Inflammatory macrophage treated with lipopolysaccharide for 1 hour (primary cell): ENCODE measurements at places on chromosomes 11 and 22.

DNA sequence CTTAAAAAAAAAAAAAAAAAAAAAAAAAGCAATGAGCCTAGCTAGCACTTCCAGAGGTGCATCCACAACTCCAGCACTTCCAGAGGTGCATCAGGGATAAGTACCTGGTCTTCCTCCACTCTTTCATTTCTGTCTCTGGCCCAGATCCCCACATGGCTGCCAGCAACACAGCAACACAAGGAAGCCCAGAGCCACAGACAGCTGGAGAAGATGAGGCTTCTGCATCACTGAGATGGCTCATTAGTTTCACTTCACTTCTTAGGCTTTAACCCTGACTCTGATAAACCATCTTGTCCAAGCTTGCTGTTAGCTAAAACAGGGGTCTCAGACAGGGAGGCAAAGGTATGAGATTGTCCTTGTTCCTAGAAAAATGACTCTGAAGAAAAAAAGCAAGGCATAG is 35.6 kb downstream of the PC start:
- peak; percentile 32 for DNase-seq

DNA sequence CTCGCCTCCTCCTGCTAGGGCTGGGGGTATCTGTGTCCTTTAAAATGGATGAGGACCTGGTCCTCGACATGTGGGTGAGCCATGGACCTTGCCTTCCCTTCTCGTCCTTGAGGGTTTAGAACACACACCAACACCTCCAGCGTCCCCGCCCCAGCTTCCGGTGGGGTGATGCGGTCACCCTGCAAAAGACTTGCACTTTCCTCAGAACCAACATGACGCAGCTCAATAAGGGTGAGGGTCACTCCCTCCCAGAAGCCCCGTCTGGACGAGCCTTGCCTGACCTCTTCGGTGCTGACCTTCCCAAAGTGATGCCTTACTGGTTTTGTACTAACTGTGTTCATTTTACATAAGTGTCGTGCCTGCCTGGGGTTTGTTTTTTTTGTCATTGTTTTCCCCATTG is 41.0 kb downstream of the DBX1 start:
- no peak for DNase-seq

- peak; percentile 38 for DNase-seq
These were observed 29.2 kb downstream of the SC5D start for GRCh38 chr11:121321614-121322243.

DNA sequence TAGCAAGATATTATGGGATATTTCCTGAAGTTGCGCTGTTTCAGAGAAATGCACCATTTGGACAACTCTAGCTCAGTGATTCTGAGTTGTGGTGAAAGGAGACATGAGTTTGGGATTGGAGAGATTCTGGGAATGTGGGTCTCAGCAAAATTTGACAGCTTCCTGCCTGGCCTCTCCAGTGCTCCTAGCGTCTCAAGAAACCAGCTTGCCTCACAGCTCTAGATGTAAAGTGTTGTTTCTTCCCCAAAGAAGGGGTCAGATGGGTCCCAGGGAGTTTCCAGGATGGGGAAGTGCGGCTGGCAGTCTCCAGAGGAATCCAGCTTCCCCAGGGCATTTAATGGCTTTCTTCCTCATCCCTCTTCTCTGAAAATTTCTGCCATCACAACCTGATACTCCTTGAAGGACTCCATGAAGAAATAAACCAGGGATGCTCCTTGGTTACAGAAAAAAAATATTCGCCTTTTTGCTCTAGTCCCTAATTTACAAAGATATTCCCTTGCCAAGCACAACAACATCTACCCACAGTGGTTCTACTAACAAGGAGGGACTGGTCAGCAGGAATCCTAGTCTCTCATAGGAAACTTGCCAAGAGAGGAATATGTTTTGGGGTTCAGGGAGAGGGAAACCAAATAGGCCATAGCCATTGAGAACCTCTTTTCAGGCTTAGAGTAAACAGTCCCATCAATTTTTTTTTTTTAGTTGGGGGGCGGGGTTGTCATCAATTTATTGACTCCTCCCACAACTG is 185.4 kb upstream of the E2F8 start:
- DNase-seq = no peak

GRCh38 chr22:37923927-37924326 is 17.8 kb downstream of the MICALL1 start:
- no peak for DNase-seq

DNA sequence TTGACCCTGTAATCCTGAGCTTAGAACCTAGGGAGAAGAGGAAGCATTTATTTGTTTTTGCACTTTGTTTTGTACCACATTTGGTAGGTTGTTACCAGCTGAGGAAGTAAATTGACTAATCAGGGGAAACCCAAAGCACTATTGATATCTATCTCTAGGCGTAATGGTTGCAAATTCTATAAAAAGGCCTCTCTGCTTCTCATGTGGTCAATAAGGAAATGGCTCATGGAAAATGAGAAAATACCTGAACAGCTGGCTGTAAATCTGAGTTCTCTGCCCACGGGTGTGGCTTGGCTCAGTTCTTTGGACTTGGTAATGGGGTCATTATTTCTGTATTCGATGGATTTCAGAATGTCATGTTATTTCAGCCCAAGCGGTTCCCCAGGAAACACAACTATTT is 42.4 kb downstream of the BARX2 start:
- DNase-seq = no peak

- DNase-seq = no peak
These were observed 769.6 kb downstream of the LRRC4C start for GRCh38 chr11:40689823-40690222.

GRCh38 chr11:75160220-75160757 is 9.4 kb downstream of the SLCO2B1 start:
- no peak for DNase-seq

DNA sequence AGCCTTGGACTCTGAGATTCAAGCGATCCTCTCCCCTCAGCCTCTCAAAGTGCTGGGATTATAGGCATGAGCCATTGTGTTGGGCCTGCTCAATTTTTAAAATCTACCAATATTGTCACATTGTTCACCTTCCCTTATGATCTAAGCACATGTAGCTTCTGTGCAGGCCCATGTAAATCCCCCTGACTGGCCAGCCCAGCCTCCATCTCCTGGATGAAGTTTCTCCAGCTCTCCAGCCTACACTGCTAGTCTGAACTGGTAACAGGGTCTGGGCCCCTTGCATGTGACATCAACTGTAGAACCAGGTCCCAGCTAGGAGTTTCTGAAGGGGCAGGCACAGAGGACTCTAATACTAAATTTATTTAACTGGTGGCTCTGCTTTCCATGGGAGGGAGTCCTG is 32.8 kb upstream of the YPEL1 start:
- DNase-seq = no peak

GRCh38 chr22:33817512-33818127 is 102.7 kb downstream of the LARGE1 start:
- no peak for DNase-seq

GRCh38 chr22:28981818-28982499 is 79.7 kb downstream of the C22orf31 start:
- DNase-seq = no peak

DNA sequence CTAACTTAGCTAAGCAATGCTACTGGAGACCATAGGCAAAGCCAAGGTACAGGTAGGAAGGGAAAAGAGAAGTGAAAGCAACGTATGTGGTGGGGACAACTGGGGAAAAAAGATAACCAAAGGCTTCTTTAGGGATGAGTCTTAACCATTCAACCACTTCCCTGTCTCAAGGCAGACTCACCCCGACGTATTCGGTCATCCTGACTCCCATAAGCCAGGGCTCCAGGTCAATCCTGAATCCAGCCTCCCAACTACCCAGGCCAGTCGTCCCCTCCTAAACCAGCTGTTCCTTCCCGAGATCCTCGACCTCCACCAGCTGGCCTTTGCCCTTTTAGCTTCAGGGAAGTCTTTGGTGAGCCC is 330 bp downstream of the ACP2 start:
- no peak for DNase-seq

GRCh38 chr11:12684816-12685215 is 10.6 kb downstream of the TEAD1 start:
- DNase-seq = no peak

DNA sequence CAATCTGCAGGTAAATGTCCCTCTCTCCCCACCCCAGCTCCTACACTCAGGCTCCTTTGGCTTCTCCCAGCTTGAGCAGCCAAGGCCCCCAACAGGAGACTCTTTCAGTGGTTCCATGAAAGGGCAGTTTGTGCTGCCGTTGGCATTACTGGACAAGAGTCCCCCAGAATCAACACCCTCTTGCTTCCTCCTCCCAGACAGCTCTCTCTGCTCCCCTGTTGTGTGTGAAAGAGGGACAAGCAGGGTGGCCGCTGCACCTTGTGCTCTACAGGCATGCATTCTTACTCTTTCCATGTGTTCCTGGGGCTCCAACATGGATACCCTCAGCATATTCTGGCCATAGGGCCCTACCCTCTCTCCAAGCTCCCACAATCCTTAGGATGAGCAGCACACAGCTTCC is 48.7 kb downstream of the P4HA3 start:
- DNase-seq = no peak

DNA sequence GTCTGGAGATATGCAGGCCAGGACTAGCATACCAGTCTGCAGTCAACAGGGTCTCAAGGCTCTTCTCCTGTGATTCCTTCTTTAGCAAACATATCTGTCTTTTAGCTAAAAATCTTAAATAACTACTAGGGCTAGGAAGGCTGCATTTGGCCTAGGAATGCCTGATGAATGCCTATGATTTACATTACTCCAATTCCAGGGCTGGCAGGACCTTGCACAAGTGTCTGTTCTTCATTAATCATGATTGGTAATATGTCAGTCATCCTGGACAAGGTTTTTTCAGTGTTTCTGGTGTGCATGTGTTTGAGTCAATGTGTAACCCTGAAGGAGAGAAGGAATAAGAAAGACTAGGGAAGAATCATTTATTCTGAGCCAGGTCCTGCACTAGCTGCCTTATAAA is 280.5 kb upstream of the NARS2 start:
- DNase-seq = no peak

DNA sequence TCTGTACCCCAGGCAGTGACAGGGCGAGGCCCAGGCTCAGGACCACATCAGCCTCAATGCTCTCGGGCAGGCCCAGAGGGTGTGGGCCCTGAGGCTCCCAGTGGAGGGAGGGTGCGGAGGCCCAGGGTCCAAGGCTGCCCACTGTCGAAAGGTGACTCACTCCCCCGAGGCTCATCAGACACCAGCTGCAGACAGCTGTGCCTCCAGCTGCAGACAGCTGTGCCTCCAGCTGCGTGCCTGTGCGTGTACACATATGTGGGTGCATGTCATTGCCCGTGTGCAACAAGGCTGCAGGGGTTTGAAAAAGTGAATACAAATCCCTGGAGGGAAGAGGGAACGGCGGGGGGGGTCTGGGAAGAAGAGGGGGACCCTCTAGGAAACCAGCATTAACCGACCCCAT is 134.3 kb downstream of the BRD1 start:
- no peak for DNase-seq

DNA sequence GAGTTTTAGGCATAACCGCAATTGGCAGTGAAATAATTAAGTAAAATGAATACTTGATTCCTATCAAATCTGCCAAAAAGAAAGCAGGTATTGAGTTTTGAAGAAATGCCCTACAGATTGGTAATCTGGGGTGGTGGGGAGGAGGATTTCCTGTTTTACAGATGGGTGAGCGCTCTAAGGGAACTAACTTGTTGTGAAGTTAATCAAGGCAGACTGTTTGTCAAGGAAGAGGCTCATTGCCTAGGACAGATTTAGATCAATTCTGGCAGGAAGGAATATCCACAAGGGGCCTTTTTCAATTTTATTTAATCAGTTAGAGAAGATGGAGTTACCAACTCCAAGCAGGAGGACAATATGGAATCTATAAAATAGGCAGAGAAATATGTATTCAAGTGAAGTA is 271.5 kb upstream of the CCDC90B start:
- DNase-seq = no peak

DNA sequence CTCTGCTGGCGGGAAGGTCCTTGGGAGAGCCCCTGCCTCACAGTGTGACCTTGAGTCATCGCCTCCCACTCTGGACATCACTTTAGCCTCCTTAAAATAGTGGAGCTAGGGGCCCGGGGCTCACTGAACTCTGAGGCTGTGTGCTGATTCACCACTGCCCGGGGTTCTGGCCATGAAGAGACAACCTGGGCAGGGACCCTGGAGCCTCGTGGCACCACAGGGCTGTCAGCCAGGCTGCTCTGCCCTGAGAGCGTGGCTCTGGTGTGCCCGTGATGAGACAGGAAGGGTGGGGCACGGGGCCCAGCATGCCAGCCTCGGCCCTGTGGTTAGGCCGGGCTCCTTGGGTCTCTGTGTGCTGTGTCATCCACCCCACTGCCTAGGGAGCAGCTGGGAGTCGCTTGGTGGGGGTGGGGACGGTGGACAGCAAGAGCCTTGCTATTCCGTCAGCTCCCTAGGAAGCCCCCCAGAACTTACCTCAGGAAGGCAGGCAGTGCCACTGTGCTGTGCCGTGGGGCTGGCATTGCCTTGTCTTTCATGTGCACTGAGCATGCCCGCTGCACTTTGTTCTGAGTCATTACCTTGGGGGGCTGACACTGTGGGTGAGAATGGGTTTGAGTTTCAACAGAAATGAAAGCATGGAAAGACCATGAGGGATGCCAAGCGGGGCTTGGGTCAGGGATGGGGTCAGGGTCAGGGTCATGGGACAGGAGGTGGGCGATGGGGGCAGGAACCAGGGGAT is 31.7 kb downstream of the TPCN2 start:
- peak; percentile 82 for DNase-seq

- DNase-seq = peak; percentile 71
These were observed 23.5 kb upstream of the L3MBTL2 start for GRCh38 chr22:41181349-41182241.

- no peak for DNase-seq
These were observed 19.1 kb downstream of the TNRC6B start for GRCh38 chr22:40196628-40197360.

DNA sequence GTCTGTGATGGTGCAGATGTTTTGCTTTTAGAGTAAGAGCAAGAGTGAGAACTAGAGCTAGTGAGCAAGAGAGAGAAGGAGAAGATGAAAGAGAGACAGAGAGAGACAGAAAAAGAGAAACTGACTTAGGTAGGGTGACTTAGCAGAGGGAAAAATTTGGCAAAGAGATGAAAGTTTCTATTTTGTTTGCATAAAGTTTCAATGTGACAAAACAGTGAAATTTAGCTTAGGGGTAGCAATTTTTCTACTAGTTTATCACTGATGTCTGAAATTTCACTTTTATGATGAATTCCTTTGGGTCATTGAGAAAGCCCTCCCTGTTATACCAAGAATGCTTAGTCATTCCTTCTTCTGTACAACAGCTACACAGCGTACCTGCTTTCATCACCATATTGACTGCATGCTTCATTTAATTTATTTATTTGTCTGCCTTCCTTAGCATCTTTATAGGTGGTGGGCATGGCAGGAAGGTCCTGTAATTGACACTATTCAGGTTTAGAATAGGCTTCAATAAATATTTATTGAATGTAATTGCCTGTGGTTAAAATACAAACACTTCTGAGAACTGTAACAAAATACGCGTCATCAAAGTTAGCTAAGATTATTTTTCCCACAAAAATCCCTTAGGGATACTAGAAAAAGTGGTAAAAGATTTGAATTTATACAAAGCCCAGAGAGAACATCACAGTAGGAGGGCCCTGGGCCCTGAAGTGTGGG is 19.9 kb upstream of the CTSC start:
- DNase-seq = peak; percentile 35

DNA sequence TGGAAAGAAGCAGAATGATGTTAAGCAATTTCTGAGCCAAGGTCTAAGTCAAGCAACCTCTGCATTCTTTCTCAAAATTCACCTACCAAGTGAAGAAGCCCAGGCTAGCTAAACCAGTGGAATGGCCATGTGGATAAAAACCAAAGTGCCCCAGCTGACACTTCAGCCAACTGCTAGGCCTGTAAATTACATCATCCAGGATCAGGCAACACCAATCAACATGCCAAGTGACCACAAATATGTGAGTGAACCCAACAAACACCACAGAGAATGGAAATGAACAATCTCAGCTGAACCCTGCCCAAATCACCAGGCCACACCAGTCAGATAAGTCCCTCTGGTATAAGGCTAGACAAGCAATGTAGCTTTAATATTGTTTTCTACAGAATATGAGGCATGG is 25.1 kb upstream of the FJX1 start:
- no peak for DNase-seq
